ENCODE measurements at places on chromosomes 2 and 18.

DNA sequence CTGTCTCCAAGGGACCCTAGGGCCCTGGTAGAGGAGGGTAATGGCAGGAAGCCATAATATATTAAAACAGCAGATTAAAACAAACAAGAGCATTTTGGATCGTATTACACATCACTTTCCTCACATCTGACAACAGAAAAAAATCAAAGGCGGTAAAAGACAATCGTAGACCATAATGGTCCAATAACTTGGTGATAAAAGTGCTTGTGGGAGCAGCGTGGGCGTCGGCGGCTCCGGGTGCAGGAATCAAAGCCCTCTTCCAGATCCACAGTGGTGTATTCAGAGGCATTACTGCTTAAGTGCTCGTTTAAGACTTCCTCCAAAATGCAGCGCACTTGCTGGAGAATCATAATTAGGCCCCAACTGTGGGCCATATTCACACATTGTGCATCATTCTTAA lies 68.0 kb downstream of the FECH start:
- no peak for DNase-seq

DNA sequence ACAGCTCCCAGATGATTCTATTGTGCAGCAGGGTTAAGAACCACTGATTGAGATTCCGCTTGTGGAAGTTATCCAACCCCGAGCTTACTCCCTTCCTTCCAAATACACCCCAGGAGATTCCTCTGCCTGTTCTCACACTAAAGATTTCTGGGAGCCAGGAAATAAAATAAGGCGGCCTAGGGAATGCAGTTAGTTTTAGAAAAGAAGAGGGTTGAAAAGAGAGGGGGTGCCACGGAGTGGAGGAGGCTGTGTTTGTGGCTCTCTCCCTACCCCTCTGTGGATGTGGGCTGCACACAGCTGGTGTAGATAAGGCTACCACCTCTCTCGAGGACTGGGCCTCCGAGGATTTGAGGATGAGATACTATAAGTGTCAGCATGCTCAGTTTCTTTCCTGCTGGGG lies 25.1 kb upstream of the SP3 start:
- no peak for DNase-seq

GRCh38 chr2:102315921-102316320 lies 4.6 kb downstream of the IL1RL1 start:
- DNase-seq: no peak

DNA sequence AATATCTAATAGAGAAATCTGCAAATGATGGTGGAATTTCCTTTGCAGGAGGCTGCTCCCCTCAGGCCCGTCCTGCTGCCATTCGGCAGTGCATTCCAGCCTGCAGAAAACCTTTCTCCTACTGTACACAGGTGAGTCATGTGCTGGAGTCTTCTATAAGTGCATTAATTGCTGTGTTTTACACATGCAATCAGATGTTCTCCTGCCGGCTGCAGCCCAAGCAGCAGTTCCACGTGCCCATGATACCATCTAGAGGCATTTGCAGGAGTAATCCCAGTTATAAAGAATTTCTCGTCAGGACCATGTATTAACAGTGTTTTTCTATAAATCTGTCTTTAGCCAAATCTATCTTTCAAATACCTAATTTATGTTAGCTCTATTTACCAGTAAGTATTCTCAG lies 304.7 kb upstream of the HNMT start:
- no peak for DNase-seq

DNA sequence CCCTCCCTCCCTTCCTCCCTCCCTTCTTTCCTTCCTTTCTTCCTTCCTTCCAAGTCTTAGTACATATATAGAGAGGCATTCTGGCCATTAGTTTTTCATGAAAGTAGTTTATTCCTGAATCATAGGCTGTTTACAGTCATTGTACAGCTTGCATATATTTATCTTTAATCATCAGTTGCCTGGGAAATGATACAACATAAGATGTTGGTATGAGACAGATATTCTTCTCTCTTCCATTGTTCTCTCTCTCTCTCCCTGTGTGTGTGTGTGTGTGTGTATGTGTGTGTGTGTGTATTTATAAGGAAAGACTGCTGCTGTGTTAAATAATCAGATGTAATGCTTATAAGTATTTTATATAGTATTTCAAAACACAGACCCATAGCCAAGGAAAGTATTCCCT lies 289.8 kb upstream of the UBE2E3 start:
- DNase-seq: no peak

- no peak for DNase-seq
Measured at GRCh38 chr2:76194031-76194775, 483.5 kb upstream of the GCFC2 start.

- no peak for DNase-seq
Measured at GRCh38 chr2:70738159-70738558, 29.8 kb downstream of the ADD2 start.

DNA sequence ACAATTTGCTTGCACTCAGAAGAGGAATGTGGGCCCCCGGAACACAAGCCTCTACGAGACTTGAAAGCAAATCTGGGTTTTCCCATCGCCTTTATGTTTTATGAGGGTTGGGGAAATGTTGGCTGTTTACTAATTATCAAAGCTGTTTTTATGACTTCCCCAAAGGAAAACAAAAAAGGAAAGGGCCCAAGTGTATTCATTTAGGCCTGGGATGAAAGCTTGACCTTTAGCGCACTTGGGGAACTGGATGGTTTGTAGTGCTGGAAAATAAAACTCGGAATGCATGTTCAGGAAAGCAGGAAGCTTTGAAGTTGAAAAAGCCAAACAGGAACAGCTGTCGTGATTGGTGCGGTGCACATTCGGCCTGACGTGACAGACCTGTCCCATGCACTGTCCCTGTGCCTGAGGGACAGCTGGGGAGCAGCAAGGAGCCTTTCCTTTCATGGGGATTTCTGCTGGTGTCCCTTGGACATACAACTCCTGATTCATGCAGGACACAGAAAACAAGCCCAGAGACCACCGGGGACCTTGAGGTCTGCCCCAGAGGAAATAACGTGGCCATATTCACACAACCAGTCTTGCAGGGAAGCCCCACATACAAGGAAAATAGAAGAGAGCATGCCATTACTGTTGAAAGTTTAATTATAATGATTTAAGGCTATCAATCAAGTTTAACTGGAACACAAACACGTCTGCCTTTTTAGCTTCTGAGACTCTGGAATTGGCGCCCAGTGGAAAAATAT lies 169.7 kb upstream of the APCDD1 start:
- no peak for DNase-seq

DNA sequence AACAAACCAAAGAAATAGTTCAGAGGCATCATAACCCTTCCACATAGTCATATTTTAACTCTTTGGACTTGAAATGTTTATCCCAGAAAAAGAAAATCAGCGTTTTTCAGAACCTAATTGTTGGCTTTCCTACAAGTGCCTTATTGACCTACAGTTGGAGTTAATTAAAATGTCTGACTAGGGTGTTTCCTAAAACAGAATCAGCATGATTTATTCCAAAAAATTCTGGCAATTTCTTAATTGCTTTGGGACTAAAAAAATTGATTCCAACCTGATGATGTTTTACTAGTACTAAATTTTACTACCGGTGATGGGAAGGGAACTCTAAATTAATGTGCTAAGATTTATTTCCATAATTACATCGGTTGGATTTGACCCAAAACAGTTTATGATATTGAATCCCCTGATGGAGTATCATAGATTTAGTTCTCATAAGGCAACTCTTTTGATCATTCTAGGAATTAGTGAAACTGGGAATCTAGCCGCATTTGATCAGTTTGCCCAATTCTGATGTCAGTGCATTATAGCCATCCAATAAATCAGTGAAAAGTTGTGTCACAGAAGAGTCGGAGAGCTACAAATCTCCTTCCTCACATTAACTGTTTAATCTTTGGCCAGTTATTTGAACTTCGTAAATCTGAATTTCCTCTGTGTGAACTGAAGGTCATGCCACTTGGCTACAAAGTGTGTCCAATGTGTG lies 134.3 kb upstream of the DSEL start:
- no peak for DNase-seq

GRCh38 chr2:88492002-88492401 lies 39.5 kb upstream of the FOXI3 start:
- DNase-seq: no peak

GRCh38 chr2:54656863-54657262 lies 66.6 kb upstream of the EML6 start:
- DNase-seq: no peak

GRCh38 chr18:959854-960253 lies 55.2 kb downstream of the ADCYAP1 start:
- DNase-seq: no peak

DNA sequence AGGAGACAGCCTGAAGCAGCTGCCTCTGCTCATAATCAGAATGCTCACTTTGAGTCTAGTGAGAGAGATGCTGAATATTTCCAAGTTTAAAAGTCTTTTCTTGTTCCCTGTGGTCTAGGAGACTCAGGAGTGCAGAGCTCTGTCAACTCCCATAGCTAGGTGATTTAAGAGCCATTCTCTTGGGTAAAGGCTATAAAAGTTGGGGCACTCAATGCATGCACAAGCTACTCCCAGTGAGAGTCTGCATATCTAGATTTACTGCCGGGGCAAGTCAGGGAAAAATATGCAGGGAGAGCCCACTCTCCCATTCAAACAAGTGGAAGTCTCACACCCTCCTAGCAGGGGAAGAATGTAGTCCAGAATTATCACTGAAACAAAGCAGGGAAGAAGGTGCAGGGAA lies 408.6 kb upstream of the KCNJ3 start:
- DNase-seq: no peak

GRCh38 chr18:35438480-35439234 lies 59.1 kb downstream of the INO80C start:
- DNase-seq: no peak

GRCh38 chr2:241629762-241630435 lies 7.1 kb downstream of the THAP4 start:
- no peak for DNase-seq

DNA sequence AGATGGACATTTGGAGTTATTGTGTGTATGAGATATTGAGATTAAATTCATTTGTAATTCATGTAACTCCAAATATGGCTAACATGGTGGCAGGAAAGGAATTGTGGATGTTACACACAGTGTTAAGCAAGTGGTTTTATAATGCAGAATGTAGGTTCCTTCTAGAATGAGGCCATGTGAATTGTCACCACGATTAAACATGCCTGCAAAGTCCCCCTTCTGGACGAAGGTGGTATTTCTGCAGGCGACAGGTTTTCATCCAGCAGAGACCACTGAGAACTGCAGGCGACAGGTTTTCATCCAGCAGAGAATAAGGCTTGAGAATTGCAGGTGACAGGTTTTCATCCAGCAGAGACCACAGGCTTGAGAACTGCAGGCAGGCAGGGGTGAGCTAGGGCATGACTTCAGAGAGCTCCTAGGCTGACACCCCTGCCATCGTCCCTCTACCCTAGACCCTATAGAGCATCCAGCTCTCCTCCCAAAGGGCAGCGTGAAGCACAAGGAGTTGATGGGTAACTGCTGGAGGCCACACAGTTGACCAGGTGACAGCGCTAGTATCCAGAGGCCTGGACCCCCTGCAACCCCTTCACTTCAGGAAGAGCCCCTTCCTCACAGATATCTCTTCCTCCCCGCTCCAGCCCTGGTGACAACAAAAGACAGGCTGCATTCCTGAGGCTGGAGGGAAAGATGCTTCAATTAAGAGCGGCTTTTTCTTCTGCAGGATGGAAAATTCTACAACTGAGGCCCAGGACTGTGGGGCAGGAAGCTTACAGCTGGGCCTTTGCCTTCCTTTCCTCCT lies 175.8 kb downstream of the LOXHD1 start:
- no peak for DNase-seq

GRCh38 chr2:158845444-158845843 lies 50.3 kb downstream of the DAPL1 start:
- no peak for DNase-seq

GRCh38 chr2:190121305-190121704 lies 58.8 kb upstream of the MSTN start:
- DNase-seq: no peak

GRCh38 chr2:187976259-187976985 lies 315.3 kb upstream of the GULP1 start:
- DNase-seq: no peak

DNA sequence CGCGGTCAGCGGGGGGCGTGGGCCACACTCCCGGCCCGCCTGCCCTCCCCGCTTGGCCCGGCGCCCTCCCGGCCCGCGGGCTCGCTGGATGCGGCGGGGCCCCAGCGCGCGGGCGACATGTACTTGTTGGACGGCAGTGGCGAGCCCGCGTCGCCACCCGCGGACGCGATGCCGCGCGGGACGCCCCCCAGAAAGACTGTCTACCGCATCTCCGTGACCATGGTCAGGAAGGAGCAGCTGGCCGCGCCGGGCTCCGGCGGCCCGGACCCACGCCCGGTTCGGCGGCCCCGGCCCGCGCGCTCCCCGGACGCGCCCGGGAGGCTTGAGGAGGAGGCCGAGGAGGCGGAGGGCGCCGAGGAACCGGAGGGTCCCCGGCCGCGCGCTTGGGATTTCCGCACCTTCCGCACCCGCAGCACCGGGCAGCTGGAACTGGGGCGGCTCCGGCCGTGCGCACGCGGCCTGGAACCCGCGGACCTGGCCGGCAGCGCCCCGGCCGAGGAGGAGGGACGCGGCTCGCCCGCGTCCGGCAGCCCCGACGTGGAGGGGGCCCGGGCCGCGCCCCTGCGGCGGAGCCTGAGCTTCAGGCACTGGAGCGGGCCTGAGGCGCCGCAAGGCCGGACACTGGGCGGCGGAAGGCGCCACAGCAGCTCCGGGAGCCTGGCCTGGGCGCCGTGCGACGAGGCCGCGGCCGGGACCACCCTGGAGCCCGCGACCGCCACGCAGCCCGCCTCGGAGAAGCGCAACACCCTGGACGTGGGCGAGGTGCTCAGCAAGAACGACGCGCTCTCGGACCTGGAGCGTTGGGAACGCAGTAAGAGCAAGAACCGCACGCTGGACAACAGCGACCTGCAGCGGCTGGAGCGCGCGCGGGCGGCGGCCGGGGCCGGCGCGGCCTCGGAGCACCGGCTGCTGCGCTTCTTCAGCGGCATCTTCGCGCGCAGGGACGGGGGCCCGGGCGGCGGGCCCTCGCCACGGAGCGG lies 176.4 kb downstream of the AGAP1 start:
- DNase-seq: no peak

GRCh38 chr18:62464266-62464665 lies 58.6 kb upstream of the ZCCHC2 start:
- DNase-seq: no peak

DNA sequence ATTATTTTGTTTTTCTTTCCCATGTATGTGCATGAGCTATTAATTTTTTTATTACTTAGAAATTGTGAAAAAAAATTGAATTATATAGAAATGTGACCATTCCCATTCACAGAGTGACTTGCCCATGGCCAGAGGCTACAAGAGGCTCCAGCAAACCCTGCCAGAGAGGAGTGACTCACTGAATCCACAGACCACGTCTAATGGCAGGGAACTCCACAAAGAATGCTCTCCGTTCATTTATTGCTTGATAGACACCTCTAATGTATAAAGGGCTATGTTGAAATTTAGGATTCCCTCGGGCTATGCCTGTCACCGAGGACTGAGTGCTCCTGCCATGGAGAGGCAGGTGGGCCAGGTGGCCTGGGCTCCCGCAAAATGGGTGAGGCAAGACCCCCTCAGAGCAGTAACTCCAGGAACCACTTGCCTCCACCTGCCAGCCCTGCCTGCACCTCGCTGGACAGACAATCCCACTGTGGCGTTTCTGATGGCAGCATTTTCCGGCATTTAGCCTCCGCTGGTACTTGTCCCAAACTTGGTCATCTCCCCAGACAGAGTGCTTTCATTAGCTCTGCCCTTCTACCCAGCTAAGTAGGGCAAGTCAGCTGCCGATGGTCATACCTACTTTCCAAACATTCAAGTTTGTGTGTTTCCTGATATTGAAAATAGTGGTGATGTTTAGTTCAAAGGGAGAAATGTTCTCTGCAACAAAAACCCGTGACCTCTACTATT lies 200.3 kb downstream of the PRKCE start:
- no peak for DNase-seq

GRCh38 chr2:126836761-126837679 lies 61.7 kb upstream of the TEX51 start:
- no peak for DNase-seq

GRCh38 chr2:26648516-26648915 lies 7.3 kb upstream of the CIB4 start:
- DNase-seq: no peak

Measured in Panc1 (cell line).